ENCODE measurements at places on chromosomes 7 and 10.

- DNase-seq = no peak
These were observed 606.4 kb downstream of the SORCS1 start for GRCh38 chr10:106557951-106558733.

GRCh38 chr10:71603150-71603549 is 116.4 kb downstream of the C10orf105 start:
- DNase-seq = no peak

DNA sequence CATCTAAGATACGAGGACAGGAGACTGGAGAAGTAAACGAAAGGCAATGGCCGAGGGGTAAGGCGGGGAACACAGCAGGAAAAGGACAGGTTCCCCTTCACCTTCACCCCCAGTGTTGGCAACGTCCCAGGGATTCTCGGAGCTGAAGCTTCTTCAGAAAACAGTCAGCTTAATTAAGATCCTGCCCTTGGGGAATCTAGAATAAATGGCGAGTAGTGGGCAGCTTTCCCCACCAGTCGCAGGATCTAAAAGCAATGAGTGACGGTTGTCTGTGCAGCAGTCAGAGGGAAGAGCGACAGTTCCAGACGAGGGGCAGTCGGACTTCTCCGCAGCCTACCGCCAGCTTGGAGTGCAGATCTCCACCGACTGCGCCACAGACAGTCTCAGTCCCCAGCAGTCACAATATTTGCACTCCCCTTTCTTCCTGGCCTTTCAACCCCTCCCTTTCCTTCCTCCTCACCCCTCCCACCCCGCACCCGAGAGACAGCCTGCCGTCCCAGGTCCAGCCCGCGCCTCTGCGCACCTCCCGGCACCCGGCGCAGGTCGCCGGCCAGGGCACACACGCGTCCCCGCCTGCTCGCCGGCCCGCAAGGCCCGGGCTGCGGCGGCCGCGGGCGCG is 10.9 kb upstream of the SP8 start:
- no peak for DNase-seq

DNA sequence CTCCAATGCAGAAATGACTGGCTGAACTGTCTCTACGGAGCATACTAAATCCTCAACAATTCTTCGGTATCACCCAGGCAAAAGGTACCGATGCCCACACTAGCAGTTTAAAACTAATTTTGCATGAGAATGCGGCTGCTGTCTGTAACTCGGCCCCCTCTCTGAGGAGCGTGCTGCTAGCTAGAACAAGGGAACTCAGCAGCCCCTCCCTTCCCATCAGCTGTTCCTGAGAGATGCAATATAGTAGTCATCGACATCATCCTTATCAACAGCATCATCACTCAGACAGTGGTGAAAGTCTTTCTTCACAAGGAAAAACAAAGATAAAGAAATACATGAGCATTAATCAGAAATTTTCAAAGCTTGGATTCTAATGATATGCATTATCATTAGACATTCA is 189.1 kb upstream of the FRMD4A start:
- DNase-seq = no peak

GRCh38 chr7:78134256-78134655 is 335.7 kb downstream of the PHTF2 start:
- DNase-seq = no peak

DNA sequence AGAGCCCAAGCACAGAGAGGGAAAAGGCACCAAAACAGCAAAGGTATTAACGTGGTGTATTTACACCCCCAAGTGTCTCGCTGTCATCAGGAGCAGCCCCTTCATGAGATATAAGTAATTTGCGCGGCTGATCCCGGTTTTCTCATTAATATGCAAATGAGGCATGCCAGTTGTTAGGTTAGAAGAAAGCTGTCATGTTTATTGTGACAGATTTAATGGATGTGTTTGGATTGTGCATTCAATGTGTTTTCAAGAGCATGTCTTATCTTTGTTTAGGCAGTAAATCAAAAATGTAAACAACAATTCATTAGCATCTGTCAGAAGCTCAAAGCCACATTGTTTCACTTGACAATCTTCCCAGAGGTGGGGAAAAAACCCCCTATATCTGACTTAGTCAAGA is 56.5 kb upstream of the CTBP2 start:
- DNase-seq = no peak

- DNase-seq = no peak
These were observed 137.8 kb downstream of the CHRM2 start for GRCh38 chr7:137006293-137006692.
